ENCODE measurements at places on chromosomes 4 and X.

- no peak for DNase-seq
Measured at GRCh38 chr4:107366900-107367299, 330.8 kb upstream of the DKK2 start.

GRCh38 chrX:26347171-26347570 lies 131.2 kb downstream of the MAGEB5 start:
- no peak for DNase-seq

- no peak for DNase-seq
Measured at GRCh38 chrX:31633349-31633748, 561.5 kb upstream of the FTHL17 start.

DNA sequence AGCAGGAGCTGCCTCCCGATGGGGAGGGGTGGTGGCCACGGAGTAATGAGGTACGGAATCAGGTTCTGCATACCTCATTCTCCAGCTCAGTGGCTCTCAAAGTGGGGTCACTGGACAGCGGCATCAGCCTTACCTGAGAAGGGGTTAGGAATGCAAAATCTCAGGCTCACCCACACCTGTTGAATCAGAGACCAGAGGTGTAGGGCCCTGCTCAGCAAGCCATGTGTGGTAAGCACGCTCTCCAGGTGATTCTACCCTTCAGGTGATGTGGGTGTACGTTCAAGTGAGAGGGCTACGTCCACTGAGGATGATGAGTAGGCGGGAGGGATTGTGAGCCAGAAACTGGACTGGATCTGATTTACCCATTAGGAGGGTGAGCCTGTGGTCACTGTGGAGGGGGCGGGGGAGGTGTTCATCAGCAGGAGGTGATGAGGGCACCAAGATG lies 65.8 kb downstream of the ANAPC4 start:
- no peak for DNase-seq

DNA sequence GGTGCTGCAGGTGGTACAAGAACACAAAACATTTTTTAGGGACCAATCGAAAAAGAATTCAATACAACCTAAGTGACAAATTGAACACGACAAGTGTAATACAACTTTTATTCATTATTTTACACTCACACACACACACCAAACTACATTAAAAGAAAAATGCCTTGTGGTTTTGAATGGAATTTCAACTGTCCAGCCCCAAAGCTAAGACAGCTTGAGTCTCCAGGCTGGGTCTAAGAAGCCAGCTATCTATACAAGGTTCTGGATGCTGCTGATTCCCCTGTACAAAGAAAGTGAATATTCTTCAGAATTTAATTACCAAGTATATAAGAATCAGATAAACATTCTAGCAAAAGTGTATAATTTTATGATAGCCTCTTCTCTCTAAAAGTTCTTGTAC lies 118.2 kb downstream of the PPP3CA start:
- DNase-seq = no peak

- DNase-seq = no peak
Measured at GRCh38 chr4:13238936-13239335, 245.2 kb downstream of the RAB28 start.

DNA sequence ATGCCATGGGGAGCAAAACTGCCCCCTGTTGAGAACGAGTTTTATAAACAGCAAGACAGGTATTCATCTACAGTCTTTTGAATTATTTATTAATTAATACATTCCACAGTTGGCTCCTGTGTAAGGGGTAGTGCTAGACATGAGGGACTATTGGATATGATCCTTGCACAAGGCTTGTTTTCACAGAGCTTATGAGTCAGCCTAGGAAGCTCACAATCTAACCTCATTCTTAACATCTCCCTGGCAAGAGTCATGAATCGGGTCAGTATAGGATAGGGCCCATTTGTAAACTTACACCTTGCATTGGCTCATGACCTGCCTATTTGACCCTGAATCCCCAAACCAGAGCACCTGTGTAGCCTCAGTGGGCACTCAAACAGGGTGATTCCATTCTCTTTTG lies 209.1 kb upstream of the HCCS start:
- DNase-seq = no peak

DNA sequence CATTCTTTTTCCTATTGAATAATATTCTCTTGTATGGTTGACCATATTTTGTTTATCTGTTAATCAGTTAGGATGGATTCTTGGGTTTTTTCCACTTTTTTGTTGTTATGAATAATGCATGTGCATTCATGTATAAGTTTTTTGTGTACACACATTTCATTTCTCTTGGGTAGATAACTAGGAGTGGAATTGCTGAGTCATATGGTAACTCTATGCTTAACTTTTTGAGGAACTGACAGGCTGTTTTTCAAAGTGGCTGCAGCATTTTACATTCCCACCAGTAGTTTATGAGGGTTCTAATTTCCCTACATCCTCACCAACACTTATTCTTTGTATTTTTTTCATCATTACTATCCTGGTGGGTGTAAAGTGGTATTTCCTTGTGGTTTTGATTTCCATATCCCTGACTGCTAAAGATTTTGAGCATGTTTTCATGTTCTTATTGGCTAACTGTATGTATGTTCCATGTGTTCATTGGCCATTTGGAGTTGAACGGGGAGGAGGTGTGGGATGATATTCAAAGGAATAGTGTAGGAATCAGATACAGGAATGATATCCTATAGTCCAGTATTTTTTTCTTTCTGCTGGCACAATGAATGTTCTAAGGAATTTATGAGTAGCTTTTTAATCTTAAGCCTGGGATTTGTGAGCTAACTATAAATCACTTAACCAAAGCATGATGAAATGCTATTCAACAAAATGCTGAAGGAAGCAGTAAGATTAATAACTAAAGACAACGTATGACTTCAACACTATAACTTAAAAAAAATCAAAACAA lies 114.3 kb downstream of the AMELX start:
- DNase-seq = no peak

- no peak for DNase-seq
Measured at GRCh38 chr4:80143307-80143679, 54.0 kb upstream of the PRDM8 start.

GRCh38 chr4:151266497-151266896 lies 10.5 kb upstream of the PRSS48 start:
- no peak for DNase-seq

DNA sequence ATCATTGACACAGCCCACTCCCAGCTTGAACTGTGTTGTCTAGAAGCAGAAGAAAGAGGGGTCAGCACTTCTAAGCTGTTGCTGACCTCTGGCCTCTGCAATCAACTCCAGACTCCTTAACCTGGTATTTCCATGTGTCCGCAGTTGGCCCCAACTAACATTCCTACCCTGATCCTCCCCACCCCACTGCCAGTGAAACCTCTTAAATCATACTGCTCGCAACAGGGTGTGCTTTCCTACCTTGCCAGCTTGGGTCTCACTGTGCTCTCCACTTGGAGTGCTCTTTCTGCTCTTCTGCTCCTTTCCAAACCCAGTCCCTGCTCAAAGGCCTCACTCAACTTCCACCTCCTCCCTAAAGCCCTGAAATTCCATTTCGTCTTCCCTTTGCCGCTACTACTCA lies 52.3 kb upstream of the RPS6KA3 start:
- no peak for DNase-seq

DNA sequence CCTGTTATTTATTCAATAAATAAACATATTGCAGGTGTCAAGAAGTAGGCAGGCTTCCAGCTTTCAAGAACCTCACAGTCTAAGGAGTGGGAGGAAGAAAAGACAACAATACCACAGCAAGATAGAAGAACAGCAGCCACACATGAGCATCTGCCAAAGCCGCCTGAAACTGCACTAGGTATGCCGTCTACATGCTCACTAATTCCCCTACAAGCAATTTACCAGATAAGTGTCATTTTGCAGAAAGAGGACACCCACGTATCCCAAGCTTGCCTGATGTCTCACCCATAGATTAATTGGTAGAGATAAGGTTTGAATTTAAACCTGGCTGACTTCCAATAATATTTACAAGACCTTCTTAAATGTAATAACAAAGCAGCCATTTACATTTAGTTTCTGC lies 439.4 kb upstream of the CPEB2 start:
- DNase-seq = no peak

GRCh38 chr4:113824396-113824795 lies 62.9 kb upstream of the CAMK2D start:
- no peak for DNase-seq

- no peak for DNase-seq
Measured at GRCh38 chr4:182604953-182605352, 312.2 kb downstream of the DCTD start.

DNA sequence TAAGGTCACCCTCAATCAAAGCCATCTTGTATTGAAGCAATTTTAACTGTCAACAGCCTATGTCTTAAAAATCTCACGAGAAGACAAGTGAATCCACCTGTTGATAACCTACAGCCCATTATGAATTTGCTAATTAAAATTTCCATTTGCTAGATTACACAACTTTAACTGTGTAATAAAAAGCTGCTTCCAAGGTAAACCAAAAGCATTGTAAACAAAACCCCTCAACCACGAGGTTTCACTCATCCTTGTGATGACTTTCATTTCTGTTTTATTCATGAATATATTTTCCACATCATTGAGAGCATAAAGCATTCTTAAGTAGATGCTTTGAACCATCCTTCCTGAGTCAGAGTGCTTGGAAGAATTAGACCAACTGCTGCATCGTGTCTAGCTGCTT lies 217.5 kb upstream of the GYPA start:
- DNase-seq = no peak

DNA sequence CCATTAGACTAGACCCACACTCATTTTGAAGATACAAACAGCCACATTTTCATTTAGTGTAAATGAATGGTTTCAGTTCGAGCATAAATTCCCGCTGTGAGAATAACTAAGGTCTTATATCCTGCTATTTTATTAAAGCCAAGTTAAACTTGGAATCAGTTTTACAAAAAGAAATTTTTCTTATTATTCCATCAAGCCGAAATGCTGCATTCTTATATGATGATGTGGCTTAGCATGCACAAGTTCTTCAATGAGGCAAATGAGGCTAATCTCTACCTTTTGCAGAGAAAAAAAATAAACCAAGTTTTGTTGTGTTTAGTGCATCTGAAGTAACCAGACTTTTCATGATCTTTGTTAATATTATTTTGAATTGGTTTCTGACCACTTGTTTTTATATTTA lies 953.9 kb upstream of the PCDH10 start:
- DNase-seq = no peak

GRCh38 chr4:69843932-69844331 lies 16.0 kb downstream of the SULT1E1 start:
- no peak for DNase-seq

GRCh38 chr4:107896158-107896645 lies 35.1 kb upstream of the CYP2U1 start:
- no peak for DNase-seq

DNA sequence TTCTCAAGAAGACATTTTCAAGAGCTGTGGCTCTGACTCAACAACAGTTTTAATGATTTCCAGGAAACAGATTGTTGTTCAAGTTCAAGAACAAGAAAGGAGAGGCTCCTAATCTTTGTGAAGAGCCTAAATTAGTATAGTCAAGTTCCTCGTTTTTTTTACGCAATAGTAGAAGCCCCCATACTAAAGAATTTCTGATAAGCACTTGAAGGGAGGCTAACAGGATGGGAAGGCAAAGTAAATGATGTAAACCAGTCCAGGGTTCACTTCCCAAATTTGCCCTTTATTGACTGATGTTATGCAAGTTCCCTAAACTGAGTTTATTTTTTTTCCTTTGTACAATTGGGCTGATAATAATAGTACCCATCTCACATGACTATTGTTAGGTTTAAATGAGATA lies 178.2 kb downstream of the RTL9 start:
- no peak for DNase-seq

DNA sequence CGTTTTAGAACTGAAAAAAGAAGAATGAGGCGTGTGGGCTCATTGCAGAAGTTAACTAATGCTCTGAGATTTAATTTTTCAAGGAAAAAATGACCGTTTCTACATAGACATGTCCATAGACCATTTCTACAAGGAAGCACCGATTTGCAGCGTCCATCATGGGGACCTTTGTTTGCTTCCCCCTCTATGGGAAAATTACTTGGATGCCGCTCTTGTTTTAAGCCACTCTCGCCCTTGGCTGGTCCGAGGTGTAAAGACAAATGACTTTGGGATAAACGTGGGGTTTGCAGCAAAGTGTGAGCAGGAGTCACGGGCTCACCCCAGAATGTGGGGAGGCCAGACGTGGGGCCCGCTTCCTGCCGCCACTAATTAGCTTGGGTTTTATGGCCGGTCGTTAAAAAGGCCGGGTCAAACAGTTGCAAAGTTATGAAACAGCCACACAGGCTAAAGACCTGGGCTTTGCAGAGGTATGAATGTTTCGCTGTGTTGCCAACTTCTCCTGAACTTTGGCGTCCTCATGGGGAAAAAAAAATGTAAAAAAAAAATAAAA lies 235.9 kb downstream of the SHOX start:
- DNase-seq = no peak

GRCh38 chr4:47650584-47651130 lies 165.6 kb downstream of the ATP10D start:
- DNase-seq = no peak

DNA sequence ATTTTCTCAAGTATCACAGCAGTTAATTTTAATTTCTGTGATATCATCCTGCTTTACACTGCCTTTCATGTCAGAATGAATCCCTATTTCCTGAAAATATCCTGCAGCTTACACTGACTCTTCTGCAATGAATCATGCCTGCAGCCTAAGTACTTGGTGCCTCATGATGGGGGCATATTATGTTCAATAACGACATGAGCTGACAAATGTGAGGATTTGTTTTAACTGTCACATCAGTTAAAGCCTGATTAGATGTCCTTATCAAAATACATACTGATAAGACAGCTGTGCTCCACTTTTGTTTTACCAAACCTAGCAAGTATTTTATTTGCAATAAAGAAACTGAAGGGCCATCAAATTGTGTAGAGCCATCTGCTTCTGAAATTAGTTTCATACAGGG lies 359.9 kb upstream of the AGA start:
- DNase-seq = no peak

GRCh38 chr4:166165829-166166420 lies 292.9 kb downstream of the TLL1 start:
- no peak for DNase-seq

GRCh38 chr4:139469216-139469615 lies 15.3 kb downstream of the RAB33B start:
- DNase-seq = no peak

- no peak for DNase-seq
Measured at GRCh38 chrX:27600686-27601085, 10.5 kb downstream of the DCAF8L2 start.

- no peak for DNase-seq
Measured at GRCh38 chr4:59537246-59537886, 1662.8 kb upstream of the ADGRL3 start.

DNA sequence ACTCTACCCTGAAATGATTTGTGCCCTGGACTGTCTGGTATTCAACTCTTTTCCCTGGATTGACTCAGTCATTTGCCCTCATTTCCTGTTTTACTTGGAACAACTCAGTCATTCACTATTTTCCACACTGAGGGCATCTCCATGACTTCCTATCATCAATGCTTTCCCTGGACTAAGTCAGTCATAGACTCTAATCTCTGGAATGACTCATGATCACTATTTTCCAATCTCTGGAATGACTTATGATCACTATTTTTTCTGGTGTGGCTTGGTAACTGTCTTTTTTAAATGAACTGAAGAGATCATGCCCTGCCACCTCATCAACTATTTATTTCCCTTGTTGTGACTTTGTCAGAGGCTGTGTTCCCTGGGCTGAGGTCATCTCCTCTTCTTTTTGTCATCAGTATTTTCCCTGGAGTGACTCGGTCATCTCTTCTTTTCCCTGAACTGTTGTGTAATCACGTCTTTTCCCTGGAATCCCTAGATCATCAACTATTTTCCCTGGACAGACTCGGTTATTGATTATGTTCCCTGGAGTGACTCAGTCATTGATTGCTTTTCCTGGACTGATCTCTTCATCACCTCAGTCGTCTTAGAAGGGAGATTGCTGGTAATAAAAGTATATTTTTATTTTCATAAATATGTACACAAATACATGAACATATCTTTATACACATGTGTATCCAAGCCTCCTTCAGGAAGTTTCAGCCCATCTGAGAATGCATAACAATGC lies 327.1 kb upstream of the VCX start:
- DNase-seq = no peak

Measured in occipital lobe (tissue), 3 donors.